Stimulated activated CD8-positive, alpha-beta memory T cell treated with anti-CD3 and anti-CD28 coated beads, Interleukin-15, amount 100 ng/mL, for 48 hours (primary cell): ENCODE measurements at places on chromosomes 12 and 14.

DNA sequence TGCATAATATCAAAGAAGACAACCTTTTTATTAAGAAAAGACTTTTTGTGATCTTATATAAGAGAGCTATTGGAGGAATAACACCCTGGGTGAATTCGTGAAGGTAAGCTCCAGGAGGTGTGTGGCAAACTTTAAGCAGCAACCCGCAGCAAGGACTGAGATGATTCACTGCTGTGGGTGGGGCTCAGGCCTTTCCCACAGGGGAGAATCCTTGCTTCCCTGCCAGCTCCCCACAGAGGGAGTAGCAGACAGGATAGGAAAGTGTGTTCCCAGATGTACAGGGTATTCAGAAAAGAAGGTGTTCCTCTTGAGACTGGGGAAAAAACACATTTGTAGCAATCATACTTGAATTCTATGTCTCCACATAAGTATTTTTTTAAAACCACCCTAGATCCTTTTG lies 9.2 kb downstream of the NDUFA12 start:
- DNase-seq, result no peak

GRCh38 chr12:45670346-45671065 lies 59.0 kb upstream of the ARID2 start:
- no peak for DNase-seq

DNA sequence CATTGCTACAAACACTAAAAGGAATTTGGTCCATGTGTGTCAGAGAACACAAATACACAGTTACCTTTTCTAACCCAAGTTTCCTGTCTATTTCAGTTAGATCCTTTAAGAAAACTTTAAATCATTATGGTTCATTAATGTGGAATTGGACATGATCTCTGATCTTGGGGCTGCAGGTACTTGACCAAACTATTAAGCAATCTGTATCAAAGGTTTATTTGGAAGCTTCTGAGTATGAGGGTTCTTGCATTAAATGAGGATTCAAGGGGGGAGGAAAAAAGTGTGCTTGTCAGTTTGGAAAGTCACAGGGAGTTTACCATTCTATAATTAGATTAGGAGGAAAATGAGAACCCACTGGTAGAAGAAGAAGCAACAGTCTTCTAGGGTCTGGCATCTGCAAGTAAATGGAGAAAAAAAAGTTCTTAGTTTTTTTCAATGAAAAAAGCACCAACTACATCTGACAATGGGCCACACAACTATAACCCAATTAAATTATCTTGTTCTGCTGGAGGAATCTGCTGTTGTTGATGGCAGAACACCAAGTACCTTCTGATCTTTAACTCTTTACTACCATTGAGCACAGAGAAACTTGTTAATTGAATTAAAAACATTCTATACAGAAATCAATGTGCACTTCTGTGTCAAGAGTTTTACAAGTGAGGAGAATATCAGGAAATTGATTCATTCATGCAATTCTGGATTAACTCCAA lies 17.5 kb downstream of the GTSF1 start:
- DNase-seq, result no peak

- DNase-seq, result no peak
Observed at GRCh38 chr14:66444271-66444927, 41.8 kb upstream of the CCDC196 start.

DNA sequence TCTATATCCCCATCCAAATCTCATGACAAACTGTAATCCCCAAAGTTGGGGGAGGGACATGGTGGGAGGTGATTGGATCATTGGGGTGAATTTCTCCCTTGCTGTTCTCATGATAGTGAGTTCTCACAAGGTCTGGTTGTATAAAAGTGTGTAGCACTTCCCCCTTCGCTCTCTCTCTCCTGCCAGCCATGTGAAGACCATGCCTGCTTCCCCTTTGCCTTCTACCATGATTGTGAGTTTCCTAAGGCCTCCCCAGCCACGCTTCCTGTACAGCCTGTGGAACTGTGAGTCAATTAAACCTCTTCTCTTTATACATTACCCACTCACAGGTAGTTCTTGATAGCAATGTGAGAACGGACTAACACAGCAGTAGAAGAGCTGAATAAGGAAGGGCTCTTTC lies 62.6 kb upstream of the VASH1 start:
- DNase-seq, result no peak
